ENCODE measurements at places on chromosomes 1 and 21. TPM values are rescaled to one million over a fixed set of nuclear protein-coding genes. Genes with fewer than 3 reads are reported as not detected.

DNA sequence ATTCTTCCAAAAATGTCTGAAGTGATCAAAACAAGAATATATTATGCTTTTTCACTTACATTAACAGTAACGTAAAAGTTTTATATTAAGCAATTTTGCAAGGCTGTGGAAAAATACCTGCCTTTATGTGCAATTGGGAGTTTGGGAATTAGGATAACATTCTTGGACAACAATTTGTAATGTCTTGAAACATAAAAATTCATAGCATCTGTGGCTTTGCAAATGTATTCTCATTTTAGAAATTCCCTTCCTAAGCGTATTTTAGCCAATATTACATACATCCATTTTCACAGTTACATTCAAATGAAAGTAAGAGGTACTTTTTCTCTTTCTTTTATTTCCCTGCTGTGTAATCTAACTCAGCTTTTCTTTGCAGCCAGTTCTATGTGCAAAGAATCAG lies 13.4 kb upstream of the CFH start:
- DNase-seq, result no peak

- DNase-seq, result no peak
Measured at GRCh38 chr1:151618470-151618869, 6.6 kb downstream of the SNX27 start.

DNA sequence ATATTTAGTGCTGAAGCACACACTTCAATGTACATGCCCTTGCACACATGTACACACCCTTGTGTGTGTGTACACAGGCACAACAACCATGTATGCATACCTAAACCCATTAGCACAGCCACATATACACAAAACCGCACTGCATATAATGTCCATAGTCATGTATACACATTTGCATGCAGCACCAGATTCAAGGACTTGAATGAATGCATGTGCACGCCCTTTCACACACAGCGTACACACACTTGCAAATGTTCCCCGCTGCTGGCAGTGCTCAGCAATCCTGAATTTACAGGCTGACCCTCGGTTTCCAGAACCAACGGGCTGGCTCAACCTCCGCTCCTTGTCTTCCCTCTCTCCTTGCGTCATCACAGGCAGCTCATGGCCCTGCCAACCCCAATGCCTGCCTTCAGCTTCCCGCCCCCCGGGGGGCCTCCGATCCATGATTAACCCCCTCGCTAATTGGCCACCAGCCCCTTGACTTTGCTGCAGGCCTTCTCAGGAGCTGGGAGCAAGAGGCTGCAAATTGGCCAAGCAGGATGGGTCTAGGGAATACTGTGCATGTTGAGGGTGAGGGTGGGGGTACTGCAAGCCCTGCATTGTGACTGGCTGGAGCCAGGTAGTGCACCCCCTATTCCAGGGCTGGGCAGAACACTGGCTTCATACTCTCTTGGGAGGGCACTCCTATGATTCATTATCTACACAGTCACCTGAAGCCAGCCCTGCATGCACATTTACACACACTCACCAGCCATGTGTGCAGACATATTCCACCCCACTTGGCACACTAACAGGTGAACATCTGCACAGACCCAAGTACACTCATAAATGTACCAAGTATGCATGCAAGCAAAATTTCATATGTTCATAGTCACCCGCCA lies 7.9 kb downstream of the GPR3 start:
- DNase-seq, result no peak

Gene CDK18
- total RNA-seq, result 27.0 TPM

- DNase-seq, result no peak
Measured at GRCh38 chr1:116794804-116795481, 40.7 kb downstream of the CD2 start.

- DNase-seq, result no peak
Measured at GRCh38 chr1:5369223-5369622, 623.0 kb downstream of the NPHP4 start.

DNA sequence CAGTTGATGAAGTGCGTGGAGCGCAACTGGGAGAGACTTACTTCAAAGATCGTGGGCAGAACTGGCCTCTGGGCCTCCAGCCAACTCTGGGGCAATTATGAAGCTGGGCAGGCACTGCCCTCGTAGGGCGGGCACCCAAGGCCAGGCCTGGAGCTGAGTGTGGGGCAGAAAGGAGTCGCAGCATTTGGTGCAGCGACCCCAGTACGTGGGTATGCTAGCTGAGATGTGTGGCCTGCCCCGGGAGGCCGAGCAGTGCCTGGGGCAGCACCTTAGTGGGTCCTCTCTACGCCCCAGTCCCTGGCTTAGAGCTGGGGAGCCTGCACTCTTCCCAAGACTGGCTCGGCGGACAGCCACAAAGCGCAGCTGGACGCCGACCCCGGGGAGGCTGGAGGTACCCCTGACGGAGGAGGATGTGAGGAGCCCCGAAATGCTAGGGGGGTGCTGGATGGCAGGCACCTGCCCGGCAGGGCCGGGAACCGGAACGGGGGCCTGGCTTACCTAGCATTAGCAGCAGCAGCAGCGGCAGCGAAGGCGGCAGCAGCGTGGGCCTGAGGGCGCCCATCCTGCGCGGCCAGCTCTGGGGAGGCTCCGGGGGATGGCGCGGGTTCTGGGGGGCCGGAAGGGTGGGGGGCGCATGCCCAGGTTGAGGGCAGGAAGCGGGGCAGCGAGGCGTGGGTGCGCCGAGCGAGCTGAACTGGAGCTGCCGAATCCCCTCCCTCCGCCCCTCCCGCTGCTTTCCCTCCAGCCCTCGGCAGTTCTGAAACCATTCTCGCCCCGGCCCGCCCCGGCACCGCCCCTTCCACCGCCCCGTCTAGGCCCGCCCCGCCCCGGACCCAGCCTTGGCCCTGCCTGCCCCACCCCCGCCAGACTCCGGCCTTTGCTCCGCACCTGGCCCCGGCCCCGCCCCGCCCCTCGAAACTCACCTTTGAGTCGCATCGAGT lies at the start of gene IGSF8:
Gene IGSF8, minus strand, starts transcription at position 709 of the 941 bp plus-strand sequence. Its CDS starts 147 bp downstream, at position 562.
- no peak for DNase-seq

DNA sequence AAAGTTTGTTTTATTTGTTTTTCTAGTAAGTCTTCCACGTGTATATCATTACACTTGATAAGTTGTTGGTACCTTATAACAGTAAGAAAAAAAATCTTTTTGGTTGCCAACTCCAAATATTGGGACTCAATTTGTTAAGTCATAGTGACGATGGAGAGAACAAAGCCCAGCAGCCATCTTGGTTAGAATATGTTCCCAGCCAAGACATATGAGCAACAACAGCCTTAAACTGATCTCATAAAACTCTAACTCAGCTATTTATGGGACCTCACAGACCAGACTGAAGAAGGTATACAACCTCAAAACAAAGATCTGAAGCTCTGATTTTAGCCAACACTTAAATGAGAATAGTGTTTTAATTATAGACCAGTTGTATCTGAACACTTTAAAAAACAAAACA lies 281.3 kb downstream of the VAV3 start:
- no peak for DNase-seq

DNA sequence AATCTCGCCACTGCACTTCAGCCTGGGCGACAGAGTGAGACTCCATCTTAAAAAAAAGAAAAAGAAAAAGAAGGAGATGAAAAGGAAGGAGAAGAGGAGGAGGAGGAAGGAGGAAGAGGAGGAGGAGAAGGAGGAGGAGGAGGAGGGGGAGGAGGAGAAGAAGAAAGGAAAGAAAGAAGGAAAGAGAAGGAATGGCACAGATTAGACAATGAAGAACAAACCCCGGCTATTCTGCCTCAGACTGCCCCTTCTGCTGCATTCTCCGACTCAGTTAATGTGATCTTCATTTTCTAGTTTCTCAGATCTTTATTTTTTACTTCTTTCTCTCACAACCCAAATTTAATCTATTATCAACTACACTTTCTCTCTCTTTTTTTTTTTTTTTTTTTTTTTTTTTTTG lies 40.1 kb upstream of the PTGFRN start:
- no peak for DNase-seq

- no peak for DNase-seq
Measured at GRCh38 chr21:39381009-39381408, 32.1 kb upstream of the HMGN1 start.

Gene LRRC3
- total RNA-seq, result 2.5 TPM

DNA sequence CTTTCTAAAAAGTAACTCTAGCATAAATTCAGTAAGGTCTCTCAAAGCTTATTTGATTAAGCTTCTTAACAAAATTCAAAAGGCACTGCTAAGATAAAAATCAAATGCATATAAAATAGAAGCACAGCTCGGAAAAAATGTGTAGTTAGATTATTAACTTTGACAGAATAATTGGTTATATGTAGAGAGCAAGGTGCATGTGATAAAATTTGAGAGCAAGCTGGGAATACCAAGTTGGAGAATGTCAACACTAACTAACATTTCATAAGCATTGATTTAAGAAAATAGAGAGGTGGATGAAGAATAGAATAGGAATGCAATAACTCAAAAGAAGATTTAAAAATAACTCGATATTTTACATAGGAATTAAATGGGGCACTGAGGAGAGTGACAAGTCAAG lies 204.5 kb upstream of the GREM2 start:
- no peak for DNase-seq

- DNase-seq, result no peak
Measured at GRCh38 chr1:198858033-198858432, 219.2 kb downstream of the PTPRC start.

- no peak for DNase-seq
Measured at GRCh38 chr1:7121622-7121988, 336.4 kb downstream of the CAMTA1 start.

GRCh38 chr1:42484382-42484781 lies 21.3 kb downstream of the CCDC30 start:
- DNase-seq, result no peak

Gene HFM1
- total RNA-seq, result 9.3 TPM

Gene SYT2
- total RNA-seq, result not detected

Gene OR2T35
- total RNA-seq, result not detected

Gene CD53
- total RNA-seq, result 41.5 TPM

GRCh38 chr1:2130871-2131289 lies 63.7 kb downstream of the FAAP20 start:
- no peak for DNase-seq

- DNase-seq, result no peak
Measured at GRCh38 chr1:165845992-165846748, 18.8 kb downstream of the UCK2 start.

DNA sequence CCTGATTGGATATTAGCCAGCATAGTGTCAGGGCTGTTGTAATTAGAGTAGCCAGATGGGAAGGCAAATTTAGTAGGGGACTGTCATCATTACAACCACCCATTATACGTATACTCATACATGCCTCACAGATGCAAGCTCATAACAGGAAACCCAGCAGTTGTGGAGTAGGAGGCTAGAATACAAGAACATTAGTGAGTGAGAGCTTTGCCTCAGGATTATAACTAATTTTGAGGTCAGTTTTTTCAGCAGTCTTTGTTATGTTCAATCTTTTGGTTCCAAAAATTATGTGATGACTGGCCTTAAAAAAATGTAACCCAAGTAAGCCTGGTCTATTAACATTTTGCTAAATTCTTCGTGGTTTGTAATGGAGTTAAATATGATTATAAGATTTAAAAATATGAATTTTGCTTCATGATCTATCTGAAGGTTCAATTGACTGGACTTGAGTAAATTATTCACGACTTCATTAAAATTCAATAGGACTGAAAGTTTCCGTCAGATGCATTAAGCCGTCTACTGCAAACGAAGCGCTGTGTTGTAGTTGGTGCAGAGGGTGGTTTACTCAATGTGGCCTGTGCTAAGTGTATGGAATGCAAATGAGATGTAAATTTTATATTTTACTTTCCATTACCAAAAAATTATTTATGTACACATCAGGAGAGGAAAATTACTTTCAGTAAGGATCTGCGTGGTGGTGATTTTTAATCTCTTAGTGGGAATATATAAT lies 48.8 kb downstream of the KCNK1 start:
- DNase-seq, result no peak

DNA sequence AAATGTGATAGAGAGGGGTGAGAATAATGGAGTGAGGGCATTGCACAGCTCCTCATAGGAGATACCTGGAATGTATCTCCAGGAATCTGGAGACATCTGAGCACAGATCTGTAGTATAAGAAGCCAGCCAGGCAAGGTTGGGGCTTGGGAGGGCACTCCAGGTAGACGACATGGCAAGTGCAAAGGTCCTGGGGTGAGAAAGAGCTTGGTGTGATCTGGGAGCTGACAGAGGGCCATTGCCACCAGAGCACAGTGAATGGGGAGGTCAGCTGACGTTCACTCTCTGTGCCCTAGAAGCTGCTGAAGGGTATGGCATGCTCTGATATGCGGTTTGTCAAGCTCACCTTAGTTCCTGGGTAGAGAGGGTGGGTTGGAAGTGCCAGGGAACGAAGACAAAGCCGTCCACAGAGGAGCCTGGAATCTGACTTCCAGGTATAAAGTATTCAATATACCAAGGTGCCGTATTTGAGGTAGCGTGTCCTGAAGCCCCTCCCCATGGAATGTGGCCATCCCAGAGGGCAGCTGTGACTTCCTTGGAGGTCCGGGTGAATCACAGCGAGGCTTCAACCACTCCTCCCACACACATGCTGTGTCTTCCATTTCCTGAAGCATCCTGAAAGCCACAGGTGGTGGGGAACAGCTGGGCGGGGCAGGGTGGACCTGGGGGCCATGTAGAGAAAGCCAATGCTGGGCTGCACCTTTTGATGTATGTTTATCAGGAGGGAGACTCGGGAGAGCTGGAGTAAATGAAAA lies 182.7 kb upstream of the KLHDC7A start:
- DNase-seq, result no peak

- DNase-seq, result no peak
Measured at GRCh38 chr1:43366179-43366578, 1.6 kb downstream of the ELOVL1 start.

DNA sequence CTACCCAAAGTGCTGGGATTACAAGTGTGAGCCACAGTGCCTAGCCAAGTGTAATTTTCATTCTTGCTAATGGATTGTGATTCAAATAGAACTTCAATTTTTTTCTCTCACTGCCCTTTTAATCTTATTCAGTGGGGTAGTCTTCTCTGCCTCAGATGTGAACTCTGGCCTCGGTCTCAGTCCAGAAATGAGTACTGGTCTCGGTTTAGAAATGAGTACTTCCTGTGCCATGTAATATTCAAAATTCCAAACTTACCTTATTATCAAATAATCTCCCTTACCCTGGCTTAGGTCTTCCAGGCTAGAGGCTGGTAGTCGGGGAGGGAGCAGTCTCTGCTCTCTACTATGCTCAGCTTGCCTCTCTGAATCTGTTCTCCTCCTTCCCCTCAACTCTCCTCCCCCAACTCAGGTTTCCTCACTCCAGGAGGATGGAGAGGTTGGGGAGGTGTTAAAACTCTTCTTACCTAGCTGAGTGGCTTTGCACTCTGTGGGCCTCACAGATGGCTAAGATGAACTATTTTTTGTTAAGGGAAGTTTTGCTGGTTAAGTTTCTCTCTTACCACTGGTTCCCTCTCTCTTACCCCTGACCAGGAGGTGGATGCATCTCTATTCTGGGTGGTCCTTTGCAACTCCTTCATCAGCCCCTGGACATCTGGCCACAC lies 4.8 kb upstream of the SLAMF9 start:
- DNase-seq, result no peak

Gene TCEA3
- 26.5 TPM for total RNA-seq

Gene ZSWIM5
- 2.7 TPM for total RNA-seq

Gene GUCA2B
- total RNA-seq, result not detected

DNA sequence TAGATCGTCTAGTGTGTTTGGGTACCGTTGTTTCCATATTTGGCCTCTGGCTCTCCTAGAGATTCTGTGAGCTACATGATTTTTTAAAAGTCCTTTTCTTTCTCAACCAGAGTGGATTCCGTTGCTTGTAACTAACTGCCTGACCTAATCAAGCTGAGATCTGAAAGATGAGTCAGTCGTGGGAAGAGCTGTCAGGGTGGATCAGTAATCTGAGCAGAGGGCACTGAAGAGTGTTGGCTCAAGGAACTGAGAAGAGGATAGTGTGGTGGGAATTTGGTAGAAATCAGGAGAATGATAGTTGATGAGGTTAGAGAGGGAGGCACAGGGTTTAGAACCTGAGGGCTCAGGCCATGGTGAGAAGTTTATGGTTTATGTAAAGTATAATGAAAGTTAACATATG lies 52.2 kb downstream of the TRAF5 start:
- no peak for DNase-seq

Gene GLMP
- total RNA-seq, result 36.1 TPM

Gene HIVEP3
- 2.9 TPM for total RNA-seq
